ENCODE measurements at places on chromosomes 2 and 18.

- DNase-seq = peak; percentile 42
These were observed 223.7 kb upstream of the SMAD7 start for GRCh38 chr18:49174478-49174877.

DNA sequence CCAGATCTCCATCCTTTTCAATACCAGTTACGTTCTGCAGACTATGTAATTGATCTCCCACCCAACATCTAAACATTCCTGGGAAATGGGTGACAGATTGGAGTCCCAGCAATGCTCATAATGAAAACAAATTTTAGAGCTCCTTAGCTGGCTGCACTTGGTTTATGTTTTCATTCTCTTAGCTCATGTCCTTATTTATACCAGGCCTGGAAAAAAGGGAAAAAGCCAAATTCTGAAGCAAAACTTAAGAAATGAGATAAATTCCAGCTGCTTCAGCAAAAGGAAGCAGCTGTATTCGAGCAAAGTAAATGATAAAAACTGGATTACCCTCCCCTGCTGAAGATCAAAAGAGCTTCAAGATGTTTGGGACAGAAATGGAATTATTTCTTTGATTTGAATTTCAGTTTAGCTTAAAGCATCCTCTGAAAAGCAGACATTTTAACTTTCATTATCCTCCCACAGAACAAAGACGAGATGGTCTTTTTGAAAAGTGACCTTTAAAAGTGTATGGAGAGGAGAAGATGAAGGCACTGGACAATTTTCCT is 196.5 kb upstream of the THUMPD2 start:
- DNase-seq = no peak

- no peak for DNase-seq
These were observed 230.6 kb downstream of the EIPR1 start for GRCh38 chr2:3146772-3147650.

GRCh38 chr2:113251118-113251517 is 27.6 kb downstream of the PAX8 start:
- DNase-seq = no peak

DNA sequence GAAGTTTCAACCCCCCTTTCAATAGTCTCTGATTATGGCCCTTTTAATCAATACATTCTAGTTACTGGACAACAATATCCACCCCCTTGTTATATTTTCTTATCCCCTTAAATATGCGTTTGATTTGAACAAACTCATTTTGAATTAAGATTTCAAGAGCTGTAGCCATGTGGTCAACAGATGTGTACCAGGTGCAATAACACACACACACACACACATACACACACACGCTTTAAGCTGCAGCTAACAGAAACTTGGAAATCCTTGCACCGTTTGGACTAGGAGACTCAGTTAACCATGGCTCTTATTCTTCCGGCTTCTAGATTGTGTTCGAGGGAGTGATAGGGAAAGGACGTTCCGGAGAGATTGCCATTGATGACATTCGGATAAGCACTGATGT is 82.8 kb downstream of the NRP2 start:
- DNase-seq = no peak

DNA sequence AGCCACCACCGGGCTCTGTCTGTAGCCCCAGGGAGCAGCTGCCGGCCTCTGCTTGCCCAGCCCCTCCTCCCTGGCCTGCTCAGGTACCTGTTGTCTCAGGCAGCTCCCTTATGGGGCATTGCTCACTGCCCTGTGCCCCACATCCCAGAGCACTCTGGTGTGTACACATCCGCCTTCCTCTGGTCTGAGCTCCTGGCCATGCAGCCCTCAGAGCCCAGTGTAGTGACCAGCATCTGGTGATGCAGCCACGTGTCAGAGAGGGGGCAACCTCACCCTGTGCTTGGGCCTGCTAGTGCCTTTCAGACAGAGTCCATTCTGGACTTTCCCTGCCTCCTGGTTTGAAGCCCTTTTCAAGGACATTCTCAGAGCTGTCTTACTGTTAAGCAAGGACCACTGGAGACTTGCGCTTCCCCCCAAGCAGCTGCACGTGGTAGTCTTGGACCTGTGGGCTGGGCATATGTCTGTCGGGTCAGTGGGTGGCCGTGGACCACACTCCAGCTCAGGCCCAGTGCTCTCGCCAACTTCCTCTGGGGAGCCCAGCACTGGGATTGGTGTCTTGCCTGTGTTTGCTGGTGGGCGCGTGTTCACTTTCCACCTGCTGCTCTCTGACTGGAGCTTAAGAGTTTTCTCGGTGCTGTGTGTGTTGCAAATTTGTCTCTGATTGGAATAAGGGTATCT is 30.7 kb downstream of the DGKD start:
- DNase-seq = no peak

DNA sequence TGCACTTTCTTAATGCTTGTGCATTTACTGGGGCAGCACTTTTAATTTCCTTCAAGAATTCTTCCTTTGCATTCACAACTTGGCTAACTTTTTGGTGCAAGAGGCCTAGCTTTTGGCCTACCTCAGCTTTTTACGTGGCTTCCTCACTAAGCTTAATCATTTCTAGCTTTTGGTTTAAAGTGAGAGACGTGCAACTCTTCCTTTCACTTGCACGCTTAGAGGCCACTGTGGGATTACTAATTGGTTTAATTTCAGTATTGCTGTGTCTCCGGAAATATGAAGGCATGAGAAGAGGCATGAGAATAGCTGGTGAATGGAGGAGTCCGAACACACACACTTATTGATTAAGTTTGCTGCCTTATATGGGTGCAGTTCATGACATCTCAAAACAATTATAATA is 354.1 kb downstream of the DLGAP1 start:
- no peak for DNase-seq

DNA sequence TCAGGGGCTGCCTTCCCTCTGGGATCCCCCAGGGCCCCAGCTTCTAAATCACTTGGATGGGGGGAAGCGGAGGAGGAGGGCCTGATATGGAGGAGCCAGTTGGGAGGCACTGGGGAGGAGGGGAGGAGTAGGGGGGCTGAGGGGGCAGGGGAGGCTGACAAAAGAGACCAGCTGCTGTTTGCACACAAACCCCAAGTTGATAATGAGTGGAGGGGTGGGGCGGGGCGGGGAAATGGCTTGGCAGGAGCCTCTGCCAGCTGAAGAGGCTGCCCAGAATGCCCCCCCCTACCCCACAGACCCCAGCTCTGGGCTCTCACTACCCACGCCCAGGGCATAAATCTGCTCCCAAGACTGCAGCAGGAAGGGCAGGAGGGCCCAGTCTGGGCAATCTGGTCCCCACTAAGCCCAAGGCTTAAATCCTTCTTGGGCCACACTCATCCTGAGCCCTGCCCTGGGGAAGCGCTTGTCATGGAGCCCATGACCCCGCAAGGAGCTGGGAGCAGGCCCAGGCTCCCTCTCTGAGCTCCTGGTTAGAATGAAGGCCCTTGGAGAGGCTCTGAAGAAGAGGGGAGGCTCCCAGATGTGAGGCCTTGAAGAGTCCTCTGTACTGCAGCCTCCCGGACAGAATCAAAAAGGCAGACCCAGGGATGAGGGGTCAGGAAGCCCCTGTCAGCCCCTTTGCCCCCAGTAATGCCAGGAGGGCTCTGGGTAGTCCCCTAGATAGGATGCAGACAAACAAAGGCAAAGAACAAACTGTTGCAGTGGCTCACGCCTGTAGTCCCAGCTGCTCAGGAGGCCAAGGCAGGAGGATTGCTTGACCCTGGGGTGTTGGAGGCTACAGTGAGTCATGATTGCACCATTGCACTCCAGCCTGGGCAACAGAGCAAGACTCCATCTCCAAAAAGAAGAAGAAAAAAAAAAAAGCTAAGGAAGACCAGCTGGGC is 24.8 kb upstream of the PTMA start:
- DNase-seq = no peak

DNA sequence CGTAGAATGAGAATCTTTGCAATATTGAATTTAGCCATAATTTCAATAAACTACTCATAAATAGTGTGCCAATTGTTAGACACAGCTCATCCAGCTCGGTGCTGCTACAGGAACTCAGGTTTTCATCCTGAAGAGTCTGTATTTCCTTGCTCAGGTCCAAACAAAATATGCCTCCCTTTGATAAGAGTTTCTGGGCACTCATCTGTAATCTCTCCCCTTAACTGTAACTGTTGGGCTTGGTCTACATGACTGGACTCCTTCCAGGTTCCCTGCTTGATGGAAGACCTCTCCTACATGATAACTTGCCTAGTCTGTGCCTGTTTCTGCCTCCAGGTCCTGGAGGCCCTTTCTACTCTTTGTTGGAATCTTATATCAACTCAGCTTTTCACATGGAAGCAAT is 57.9 kb downstream of the GCA start:
- DNase-seq = no peak

GRCh38 chr2:240304746-240305161 is 130.7 kb upstream of the GPC1 start:
- DNase-seq = no peak

- DNase-seq = peak; percentile 3
These were observed 40.2 kb downstream of the MYOM1 start for GRCh38 chr18:3179430-3180089.
